ENCODE measurements at places on chromosomes 11 and 22. TPM values are rescaled to one million over a fixed set of nuclear protein-coding genes. Genes with fewer than 3 reads are reported as not detected.

- no peak for DNase-seq
Measured at GRCh38 chr22:45251825-45252224, 11.1 kb upstream of the KIAA0930 start.

- no peak for DNase-seq
Measured at GRCh38 chr11:111936040-111936540, 1.1 kb upstream of the DIXDC1 start.

OR4A16 gene
- not detected for total RNA-seq

- DNase-seq: no peak
Measured at GRCh38 chr11:34909415-34909814, 6.8 kb downstream of the APIP start.

DNA sequence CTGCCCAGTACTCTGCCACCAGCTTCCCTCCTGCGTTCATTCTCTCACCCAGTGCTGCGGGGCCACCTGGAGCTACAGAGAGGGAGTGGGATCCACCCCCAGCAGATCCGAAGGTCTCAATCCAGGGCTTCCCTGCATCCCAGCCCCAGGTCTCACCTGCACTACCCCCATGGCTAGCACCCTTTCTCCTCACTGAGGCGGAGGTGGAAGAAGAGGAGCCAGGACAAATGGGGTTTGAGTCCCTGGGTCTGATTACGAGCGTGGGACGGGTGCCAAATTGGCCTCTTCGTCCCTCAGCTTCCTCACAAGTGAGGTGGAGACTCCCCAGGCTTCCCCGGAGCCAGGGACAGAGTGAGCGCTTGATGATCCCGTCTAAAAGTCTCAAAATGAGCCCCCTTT, 64.2 kb downstream of the NFAM1 start:
- no peak for DNase-seq

DBX1 gene
- total RNA-seq: not detected

DNA sequence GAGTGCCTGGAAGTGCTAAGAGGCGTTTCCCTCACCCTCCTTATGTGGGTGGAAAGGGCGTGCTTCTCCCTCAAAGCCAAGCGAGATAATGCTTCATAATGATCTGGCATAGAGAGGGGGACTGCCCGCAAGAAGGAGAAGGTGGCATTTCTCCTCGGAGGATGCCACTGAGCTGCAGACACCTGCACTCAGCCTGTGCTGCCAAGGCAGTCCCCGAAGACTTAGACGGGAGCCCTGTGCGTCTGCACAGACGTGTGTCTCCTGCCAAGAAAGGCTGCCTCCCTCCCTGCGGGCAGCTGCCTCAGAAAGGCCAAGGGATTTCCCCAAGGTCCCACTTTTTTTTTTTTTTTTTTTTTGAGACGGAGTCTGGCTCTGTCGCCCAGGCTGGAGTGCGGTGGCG, 48.1 kb upstream of the SPATA19 start:
- no peak for DNase-seq

PICK1 gene
- total RNA-seq: 11.9 TPM

GRCh38 chr22:19986410-19987341, 29.9 kb downstream of the ARVCF start:
- peak; percentile 92 for DNase-seq

DNA sequence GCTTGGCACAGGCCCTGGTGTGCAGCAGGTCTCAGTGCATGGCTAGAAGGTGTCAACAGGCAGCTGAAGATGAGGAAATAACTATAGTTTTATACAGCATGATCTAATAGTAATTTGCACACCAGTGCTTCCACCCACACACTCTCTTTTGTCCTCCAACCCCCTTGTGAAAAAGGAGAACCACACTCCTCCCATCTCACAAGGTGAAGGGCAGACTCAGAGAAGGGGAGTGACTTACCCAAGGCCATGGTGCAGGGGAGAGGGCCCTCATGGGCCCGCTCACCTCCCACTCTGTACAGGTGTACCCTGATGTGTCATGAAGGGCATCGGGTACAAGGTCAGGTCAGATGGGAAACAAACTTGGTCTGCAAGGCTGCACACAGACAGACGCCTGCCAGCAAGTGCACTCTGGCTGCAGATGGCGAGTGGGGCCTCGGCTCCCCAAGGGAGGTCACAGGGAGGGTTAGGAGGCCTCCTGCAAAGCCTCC, 53.4 kb downstream of the DGCR2 start:
- no peak for DNase-seq

GRCh38 chr22:26276529-26277160, 107.4 kb downstream of the SEZ6L start:
- DNase-seq: no peak

SMTNL1 gene
- total RNA-seq: not detected

GRCh38 chr11:44029977-44030911, 17.5 kb upstream of the ACCSL start:
- no peak for DNase-seq

IL10RA gene
- 86.6 TPM for total RNA-seq

PKDREJ gene
- total RNA-seq: not detected

RBMXL2 gene
- total RNA-seq: not detected

GRCh38 chr11:84241343-84242131, 955.4 kb upstream of the CCDC90B start:
- no peak for DNase-seq

C22orf42 gene
- total RNA-seq: not detected

DNA sequence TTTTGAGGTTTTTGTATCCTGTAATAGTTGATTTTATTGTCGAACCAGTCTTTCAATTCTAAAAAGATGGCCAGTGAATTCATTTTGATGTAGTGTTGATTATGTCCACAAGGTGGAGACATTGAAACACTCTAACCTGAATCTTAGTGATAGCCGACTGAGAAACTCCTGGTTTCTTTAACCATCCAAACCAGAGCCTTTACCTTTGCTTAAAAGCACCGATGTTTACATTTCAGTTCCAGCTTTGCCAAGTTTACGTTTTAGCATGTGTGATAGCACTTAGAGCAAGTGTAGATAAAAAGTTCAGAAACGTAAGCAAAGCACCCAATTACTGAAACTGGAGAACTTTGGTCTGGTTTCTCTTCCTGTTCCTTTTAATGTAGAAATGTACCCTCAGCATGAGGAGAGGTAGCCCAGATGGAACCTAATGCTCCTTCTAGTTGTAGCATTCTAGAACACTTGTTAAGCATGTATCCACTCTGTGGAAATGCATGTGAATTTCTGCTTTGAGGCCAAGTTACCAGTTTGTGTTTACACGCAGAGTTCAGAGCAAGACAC, 208.6 kb downstream of the DBX1 start:
- peak; percentile 71 for DNase-seq

DNA sequence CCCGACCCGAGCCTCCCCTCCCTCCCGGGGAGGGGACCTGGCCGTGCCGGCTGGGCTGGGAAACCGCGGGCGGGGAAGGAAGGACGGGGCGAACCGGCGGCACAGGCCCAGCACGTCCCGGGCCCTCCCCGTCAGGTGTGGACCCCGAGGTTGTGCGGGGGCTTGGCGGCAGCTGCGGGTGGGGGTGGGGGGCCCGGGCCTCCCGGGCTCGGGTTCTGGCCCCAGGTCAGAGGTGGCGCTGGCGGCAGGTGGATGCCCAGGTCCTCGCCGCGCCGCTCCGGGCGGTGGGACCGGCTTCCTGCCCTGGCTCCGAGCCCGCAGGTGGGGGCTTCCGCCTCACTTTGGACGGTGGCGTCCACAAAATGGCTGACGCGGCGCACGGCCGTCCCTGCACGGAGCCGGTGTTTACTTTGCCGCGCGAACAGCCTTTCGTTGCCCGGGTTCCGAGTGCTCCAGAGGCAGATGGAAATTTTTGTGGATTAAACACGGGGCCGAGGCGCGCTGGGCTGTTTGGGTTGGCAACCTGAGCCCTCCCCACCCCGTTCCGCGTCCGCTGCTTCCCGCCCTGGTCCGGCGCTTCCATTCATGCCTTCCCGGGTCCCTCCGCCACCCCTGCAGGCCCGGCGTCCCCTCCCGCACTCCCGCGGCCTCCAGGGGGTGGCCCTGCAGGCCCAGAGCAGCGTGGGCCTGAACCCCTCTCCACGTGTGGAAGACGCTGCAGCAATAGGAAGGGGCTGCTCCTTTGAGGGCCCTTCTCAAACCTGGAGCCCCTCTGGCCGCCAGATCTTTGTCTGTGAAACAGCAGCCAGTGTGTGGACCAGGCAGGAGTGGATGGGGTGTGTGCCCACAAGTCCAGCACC, 92.0 kb upstream of the KCNQ1OT1 start:
- DNase-seq: peak; percentile 63

GRCh38 chr11:69671734-69672465, 3.3 kb downstream of the LTO1 start:
- no peak for DNase-seq

DNA sequence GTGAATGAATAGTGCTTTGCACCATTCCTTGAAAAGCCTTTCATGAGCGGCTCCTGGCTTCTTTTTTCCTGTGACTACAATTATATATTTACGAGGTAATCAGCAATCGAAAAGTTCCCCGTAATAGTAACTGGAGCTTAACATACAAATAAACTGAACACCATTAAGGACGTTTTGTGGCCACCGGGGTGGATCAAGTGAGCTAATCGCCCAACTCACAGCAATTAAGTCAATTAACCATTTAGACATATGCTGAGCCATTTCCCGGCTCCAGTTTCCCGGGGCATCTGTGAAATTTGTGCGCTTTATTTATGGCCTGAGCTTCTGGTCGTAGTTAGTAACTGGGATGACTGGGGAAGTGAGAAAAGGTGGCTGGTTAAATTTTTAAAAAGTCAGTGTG, 465.2 kb downstream of the MIAT start:
- no peak for DNase-seq

- peak; percentile 53 for DNase-seq
Measured at GRCh38 chr11:33802194-33802950, 28.1 kb upstream of the FBXO3 start.

DNA sequence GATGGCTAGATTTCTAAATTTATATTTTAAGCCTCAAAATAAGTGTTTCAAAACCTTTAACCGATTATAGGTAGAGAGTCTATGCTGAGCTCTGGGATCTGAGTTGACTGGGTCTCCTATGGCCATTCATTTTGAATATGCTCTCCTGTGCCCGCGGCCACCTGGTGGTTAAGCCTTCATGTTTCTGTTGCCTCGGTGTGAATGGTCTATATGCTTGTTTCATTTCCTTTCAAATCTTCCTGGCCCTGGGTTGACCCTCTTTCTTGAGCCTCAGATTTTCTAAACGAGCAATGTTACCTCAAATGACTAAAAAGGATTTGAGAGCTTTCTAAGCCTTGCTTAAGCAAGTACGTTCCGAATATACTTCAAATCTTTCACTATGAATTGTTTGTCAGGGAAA, 789.4 kb upstream of the KIRREL3 start:
- no peak for DNase-seq

- no peak for DNase-seq
Measured at GRCh38 chr11:96394773-96395172, 5.0 kb downstream of the JRKL start.
